ENCODE measurements at places on chromosomes 5 and 9.

DNA sequence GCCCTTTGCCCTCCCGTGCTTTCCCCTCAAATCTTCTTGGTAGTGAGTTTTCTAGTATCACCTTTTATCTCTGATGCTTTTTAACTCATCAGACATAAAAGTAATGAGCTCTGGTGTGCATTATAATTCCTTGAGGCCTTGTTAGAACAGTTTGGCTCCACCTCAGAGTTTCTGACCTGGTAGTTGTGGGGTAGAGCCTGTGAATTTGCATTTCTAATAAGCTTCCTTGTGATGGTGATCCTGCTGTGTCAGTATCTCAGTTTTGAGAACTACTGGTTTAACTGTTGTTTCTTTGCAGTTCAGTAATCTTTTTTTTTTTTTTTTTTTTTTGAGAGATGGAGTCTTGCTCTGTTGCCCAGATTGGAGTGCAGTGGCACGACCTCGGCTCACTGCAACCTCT is 31.1 kb downstream of the UBE2D2 start:
- no peak for DNase-seq

- no peak for DNase-seq
Measured at GRCh38 chr9:114745879-114746550, 59.8 kb downstream of the TNFSF15 start.

DNA sequence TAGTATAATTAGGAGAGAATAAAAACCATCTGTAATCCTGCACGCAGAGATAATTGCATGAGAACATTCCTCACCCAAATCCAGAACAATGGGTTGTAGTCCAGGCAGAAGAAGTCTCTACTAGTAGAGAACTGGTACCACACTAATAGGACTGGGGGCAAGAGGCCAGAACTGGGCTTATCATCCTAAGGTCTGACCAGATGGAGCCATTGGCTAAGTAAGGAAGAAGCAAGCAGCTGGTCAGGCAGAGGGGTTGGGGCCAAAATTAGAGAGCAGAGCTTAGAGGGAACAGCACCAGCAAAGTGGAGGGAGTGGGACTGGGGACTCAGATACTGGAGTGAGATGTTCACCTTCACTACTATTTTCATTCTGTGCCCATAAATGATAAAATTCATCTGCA is 35.4 kb upstream of the MAP1B start:
- DNase-seq, result no peak

GRCh38 chr5:136242136-136242535 is 49.2 kb upstream of the SMIM32 start:
- DNase-seq, result no peak

DNA sequence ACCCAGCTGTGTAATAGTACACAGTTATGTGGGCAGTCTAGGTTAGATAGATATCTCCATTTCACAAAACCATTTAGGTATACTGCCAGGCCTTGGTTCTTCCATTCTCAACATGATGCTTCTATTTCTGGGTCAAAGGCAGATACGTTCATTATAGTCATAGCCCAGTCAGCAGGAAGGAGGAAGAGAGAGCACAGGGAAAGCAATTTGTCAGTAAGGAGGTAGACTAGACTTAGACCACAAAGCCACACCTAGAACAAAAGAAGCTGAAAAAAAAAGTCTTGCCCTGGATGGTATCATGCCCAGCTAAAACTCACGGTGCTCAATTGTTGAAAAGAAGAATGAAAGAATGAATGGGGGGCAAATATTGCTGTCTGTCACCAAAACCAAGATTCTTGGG is 7.6 kb downstream of the INVS start:
- DNase-seq, result no peak

GRCh38 chr5:143796753-143797152 is 15.2 kb upstream of the HMHB1 start:
- no peak for DNase-seq

- DNase-seq, result no peak
Measured at GRCh38 chr9:32965999-32966722, 35.3 kb downstream of the APTX start.

DNA sequence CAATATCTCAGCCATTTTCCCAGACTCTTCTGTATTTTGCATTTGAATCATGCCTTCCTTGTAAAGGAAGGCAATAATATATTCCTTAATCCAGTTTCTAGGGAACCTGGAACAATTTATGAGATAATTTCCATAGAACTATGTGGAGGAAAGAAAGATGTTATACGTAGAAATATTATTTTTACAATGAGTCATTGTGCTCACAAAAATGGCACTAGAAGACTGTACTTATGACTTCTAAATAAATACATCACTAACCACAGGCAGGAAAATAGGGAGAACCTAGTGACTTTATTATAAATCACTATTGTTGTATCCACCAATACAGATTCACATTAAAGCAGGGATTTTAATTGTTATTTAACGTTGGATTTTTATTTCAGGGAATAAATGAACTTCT is 87.6 kb downstream of the FBXO38 start:
- DNase-seq, result no peak

- no peak for DNase-seq
Measured at GRCh38 chr5:116315531-116315930, 230.7 kb downstream of the COMMD10 start.

DNA sequence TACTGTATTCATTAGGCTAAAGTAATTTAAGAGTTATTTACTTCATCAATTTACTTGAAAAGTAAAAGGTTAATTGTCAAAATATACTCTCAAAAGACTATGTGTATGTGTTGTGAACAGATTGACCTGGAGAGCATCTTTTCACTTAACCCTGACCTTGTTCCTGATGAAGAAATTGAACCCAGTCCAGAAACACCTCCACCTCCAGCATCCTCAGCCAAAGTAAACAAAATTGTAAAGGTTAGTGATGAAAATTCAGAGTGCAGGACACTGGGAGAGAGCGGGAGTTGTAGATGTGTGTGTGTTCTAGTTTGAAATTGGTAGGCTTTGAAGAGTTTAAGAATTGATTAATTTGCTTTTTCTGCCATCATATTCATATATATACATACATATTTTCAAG is 41.9 kb downstream of the KIF2A start:
- DNase-seq, result no peak

DNA sequence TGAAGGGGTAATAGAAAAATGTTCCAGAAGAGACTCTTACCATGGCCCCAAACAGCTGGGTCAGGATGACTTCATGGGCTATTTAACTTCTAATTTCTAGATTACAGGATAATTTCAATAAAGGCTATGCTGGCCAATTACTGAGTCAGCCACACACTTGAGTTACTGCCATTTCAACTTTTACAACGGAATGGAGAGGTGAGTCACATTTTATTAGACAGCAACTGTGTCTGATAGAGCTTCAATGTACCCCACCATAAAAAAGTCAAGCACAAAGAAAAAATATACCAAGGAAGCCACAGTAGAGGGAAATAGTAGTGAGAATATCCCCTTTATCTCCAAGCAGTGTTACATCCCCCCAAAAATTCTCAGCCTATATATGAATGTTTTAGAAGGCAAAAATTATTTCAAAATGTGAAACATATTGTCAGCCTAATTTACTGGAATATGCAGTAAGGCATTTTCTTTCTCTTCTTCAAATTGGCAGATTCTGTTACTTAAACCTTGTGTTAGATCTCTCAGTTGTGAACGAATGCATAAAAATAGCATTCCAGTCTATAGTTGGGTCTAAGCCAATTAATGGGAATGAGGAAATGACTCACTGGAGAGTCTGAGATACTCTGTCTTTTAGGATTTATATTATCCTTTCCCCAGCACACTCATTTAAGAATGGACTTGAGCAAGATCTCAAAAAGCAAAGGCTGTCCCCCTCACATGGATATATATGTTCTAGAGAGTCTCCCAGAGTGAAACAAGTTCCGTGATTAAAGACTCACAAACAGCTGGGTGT is 47.1 kb upstream of the RAI14 start:
- no peak for DNase-seq

GRCh38 chr5:148626081-148626613 is 28.2 kb downstream of the HTR4 start:
- no peak for DNase-seq

DNA sequence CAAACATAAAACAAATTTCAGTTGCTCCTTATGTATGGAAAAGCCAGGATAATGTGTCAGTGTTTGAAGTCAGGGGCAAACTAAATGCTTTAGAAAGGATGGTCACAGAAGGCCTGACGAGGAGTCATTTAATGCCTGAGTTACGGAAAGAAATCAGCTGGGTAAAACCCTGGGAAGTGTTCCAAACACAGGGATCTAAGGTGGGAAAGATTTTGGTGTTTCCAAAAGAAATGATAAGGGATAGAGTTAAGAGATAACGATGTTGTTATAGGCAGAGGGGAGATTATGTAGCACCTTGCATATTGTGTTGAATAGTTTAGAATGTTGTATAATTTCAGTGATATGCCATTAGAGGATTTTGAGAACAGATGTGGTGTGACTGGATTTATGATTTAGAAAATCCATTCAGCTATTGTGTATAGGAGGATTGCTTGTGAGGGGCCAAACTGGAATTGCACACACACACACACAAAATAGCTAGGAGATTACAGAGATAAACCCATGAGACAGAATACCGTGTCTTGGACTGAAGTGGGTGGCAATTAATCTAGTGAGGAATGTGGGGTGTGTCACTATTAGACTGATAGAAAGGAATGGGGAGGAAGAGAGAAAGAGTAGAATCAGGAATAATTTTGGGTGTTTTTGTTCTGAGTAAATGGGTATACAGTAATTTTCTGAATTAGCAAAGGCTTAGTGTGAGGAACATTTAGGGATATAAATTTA is 274.2 kb upstream of the DAB2 start:
- DNase-seq, result no peak

DNA sequence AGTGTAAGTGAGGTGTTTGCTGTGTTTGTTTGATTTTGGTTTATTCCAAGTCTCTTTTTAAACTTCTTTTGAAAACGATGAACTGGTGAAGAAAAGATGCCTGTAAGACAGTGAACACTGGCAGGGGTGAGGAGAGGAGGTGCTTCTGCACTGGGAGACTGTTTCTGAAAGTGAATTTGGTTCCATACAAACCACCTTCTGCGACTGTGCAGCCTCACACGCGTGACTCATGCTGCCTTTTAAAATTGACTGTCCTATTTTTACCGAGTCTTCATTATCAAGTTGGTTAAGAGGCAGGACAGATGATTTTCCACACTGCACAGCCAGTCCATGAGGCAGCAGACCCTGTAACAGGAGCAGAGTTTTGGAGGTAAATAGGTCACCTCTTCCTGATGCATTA is 340.6 kb downstream of the MTRR start:
- DNase-seq, result no peak

- DNase-seq, result no peak
Measured at GRCh38 chr5:98783051-98783649, 9.7 kb downstream of the RGMB start.

DNA sequence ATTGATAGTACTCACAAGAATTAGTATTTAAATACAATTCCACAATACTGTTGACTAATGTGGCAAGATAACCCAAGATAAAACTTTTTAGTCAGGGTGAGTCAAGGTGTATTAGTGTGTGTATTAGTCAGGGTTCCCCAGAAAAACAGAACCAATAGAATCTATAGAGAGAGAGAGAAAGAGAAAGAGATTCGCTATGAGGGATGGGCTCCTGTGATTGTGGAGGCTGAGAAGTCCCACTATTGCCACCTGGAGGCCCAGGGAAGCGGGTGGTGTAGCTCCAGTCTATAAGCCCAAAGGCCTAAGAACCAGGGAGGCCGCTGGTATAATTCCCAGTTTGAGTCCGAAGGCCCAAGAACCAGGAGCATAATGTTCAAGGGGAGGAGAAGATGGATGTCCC is 10.0 kb upstream of the SHISAL2B start:
- DNase-seq, result no peak

- DNase-seq, result no peak
Measured at GRCh38 chr5:1336106-1336561, 8.8 kb downstream of the CLPTM1L start.

GRCh38 chr9:89364666-89365531 is 46.6 kb downstream of the SECISBP2 start:
- no peak for DNase-seq

DNA sequence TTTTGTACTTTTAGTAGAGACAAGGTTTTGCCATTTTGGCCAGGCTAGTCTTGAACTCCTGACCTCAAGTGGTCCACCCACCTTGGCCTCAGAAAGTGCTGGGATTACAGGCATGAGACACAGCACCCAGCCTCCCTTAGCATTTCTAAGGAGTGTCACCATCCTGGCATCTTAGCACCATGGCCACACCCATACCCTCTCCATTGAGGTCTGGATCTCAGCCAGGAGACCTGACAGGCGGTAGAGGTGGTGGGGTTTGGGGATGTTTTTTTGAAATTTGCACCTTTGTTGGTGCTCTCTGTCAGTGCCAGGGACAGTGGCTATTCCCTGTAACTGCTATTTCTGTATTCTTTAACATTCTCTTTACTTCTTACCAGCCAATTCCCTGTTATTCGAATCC is 72.5 kb downstream of the TRIM36 start:
- no peak for DNase-seq

DNA sequence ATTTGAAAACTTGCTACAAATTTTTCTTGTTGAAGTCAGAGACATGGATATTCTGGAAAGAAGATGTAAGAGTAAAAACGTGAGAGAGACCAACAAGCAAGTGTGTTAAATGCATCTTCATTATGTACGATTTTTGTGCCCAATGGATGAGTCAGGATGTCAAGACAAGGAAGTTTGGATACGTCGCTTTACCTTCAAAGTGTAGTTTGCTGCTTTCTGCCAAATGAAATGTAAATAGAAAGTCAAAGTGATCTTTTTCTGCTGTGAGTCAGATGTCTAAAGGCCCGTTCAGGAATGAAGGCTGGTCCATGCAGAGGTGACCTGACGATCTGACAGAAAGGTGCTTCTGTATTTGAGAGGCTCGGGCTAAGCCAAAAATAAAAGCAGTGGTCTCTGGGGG is 273.1 kb upstream of the PIK3R1 start:
- no peak for DNase-seq

DNA sequence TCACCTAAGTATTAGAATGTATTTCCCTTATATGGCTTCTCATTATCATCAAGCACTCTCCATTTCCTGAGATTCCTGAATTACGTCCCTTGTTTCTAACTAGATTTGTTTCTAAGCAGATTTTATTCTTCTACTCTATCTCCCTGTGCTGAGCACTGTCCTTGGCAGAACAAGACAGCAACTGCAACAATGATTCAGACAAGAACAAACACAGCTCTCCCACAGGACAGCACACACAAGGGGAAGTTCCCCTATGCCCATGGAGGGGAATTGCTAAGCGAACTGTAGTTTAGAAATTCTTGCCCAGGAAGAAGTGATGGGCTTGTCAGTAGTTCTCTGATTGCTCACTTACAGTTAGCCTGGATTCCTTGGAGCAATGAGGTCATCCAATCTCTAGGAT is 759.9 kb downstream of the DTWD2 start:
- no peak for DNase-seq

DNA sequence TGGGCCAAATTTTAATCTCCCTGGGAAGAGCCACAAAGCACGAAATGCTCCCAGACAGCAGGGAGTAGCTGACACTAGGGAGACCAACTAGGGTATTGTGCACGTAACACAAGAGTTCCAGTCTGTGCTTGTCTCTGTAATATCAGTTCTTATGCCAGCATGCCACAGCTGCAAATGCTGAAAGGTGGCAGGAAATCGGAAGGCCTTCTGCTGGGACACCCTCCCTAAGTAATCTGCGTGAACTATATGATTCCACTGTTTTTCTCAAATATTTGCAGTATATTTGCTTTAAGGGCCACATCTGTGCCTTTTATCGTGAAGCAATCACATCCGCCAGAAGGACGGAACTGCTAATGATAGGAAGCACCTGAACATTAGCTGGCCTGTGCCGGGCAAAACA is 12.6 kb downstream of the VLDLR start:
- DNase-seq, result peak; percentile 24
